ENCODE measurements at places on chromosomes 16 and 17.

- DNase-seq, result no peak
Observed at GRCh38 chr16:57026778-57027062, 37.4 kb downstream of the NLRC5 start.

- DNase-seq, result no peak
Observed at GRCh38 chr17:51650202-51650601, 389.9 kb downstream of the UTP18 start.

DNA sequence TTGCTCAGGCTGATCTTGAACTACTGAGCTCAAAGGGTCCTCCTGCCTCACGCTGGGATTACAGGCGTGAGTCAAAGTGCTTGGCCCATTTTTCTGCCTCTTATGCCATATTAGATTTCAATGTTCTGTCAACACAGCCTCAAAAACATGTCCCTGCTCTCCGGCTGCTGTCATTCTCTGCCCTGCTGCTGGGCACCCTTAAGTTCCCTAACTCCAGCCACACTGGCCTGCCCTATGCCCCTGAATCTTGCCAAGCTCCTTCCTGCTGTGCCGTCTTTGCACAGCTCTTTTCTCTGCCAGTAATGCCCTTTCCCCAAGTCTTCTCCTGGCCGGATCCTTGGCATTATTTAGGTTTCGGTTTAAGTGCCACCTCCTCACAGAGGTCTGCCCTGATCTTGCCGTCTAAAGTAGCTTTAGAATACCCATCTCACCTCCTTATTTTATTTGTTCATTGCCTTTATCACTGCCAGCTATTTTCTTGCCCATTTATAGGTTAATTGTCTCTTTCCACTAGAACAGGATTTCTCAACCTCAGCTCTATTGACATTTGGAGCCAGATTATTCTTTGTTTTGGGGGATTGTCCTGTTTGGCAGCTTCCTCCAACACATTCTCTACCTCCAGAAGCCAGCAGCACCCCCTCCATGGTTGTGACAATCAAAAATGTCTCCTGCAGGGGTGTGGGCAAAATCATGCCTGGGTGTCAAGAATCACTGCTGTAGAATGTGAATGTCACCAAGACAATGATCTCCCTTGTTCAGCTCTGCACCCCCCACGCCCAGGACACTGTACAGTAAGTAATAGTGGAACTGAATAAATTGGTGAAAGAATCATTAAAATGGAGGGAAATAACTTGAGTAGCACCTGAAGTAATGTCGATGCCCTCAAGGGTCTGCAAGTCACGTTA lies 168.2 kb downstream of the CYLD start:
- no peak for DNase-seq

- no peak for DNase-seq
Observed at GRCh38 chr17:73625006-73625405, 19.2 kb downstream of the SDK2 start.

DNA sequence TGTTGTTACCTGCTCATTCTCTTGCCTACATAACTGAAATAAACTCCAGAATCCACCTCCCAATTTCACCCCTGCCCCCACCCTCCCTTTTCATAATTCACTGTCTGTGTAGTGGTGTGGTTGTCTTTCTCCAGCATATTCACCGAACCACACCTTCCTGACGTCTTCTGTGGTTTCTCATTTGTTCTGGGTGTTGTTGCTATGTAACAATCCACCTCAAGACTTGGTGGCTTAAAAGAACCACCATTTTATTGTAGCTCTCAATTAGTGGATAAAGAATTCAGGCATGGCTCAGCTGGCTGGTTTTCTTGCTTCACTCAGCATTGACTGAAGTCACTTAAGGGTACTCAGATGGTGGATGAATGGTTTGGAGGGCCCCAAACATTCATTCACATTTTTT lies 229.8 kb downstream of the MAF start:
- DNase-seq, result no peak

- DNase-seq, result no peak
Observed at GRCh38 chr17:65196617-65197016, 59.4 kb downstream of the RGS9 start.

GRCh38 chr17:47695429-47696376 lies 1.7 kb downstream of the TBKBP1 start:
- DNase-seq, result no peak

DNA sequence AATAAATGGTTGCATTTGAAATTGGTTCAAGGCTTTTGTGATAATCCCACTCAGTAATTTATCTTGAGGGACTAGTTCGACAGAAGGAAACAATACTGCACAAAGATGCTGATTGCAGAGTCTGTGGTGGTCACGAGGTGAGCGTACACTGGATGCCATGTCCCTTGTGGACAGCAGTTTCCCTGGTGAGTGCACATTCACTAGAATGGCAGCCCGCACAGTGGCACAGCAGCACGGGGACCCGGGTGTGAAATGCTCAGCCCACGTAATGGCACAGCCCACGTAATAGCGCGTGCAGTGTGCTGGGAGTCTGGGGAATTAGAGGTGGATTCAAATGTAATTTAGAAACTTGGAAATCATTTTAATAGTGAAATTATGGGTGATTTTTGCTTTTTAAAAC lies 154.0 kb downstream of the LGALS9B start:
- DNase-seq, result no peak

DNA sequence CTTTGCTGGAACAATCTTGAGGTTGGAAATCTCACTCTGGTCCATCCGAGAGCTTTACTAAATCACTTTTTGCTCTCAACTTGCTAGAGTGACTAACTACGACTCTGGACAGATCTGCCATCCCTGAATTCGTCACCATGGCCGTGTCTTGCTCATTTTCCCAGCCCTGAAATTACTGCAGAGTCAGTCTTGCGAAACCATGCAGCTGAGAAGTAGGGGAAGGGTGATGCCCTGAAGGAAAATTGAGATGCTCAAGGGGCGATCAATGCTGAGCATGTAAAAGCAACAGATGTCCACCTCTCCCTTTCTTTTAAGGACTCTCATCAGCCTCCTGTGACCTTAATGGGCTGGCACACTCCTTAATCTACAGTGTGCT lies 18.8 kb downstream of the PCTP start:
- peak; percentile 39 for DNase-seq

DNA sequence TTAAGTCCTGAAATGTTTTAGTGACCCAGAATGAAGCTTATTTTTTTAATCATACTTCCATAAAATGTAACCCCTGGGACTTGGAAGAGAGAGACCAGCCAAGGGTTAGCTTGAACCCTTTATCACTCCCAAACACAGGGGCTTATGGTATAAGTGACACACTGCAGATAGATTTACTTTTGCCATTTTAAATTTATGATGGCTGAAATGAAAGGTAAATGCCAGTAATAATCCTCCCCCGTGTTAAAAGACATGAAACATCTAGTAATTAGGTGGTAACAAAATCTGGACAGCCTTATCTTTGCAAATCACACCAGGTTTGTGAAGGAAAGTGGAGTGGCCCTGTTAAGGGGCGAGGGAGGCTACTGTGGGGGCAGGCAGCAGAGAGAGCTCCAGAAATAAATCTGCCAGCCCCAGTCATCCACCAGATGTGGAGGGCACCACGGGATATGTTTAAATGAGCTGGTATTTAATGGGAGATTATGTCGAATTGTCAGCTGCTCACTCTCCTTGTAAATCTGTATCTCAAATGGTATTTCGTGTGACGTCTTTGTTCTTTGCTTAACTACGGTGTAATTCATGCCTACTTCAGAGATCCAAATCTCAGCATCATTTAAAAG lies 326.5 kb downstream of the WWOX start:
- DNase-seq, result no peak

GRCh38 chr17:63542218-63542545 lies 8.1 kb upstream of the DCAF7 start:
- DNase-seq, result no peak

DNA sequence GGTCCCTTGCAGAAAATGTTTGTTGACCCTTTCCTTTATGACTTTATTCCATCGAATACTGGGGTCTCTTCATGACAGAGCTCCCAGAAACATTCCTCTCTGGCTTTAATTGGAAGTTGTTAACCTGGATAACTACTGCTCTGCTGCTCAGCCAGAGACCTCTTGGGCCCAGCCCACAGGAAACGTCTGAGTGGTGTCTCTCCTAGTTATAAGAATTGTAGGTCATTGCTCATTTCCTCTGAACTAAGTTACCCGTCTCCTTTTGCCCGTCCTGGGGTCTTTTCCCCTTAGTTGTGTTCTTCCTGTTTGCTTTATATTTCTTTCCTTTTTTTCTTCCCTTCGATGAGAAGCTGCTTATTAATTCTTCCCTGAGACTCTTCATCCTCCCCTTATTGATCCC lies 9.0 kb downstream of the MAP2K6 start:
- DNase-seq, result no peak

- DNase-seq, result no peak
Observed at GRCh38 chr17:77473615-77474226, 333.0 kb downstream of the SEC14L1 start.

DNA sequence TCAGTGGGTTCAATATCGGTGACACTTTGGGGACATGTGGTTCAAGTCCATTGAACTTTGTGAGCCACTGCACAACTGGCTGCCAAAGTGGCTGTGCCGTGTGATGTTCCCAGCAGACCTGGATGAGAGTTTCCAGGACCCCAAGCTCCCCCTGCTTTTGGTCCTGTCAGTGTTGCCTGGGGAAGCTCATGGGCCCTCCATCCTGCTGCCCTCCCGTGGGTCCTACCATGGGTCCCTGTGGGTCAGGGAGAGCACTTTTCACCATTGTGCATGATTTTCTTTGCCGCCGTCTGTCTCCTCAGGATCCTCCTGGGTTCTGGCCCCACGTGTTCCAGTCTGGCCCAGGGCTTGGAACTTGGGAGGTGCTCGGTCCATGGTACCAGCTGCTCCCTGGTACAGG lies 38.1 kb downstream of the LGALS9 start:
- no peak for DNase-seq

DNA sequence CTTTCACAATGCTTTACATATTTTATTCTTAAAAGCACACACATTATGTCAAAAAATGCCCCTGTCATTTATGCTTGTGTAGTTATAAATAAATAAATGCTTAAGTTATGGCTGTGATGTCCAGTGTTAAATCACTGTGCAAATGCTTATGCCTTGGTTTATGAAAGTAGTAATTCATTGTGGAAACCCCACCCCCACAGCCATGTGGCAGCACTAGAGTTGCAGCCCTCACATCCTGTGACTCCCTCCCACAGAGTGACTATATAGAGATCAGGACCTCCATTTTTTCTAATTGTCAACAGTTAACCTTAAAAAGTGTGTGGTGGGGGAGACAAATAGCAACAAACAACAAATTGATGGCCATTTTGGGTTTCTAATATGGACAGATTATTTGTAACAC lies 2.4 kb downstream of the SKAP1 start:
- DNase-seq, result no peak

DNA sequence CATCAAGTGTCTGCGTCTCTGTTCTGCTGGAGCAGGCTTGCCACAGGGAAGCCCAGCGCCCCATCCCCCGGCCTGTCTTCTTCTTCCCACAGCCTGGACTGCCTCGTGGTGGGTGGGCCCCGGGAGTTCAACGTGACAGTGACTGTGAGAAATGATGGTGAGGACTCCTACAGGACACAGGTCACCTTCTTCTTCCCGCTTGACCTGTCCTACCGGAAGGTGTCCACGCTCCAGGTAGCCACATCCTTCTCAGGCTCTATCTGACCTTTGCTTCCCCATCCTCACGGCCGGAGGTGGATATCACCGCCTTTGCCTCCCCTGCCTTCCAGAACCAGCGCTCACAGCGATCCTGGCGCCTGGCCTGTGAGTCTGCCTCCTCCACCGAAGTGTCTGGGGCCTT lies 29.8 kb upstream of the ITGAX start:
- no peak for DNase-seq

Data from fibroblast of skin of left biceps (primary cell).